Stimulated activated effector memory CD8-positive, alpha-beta T cell treated with anti-CD3 and anti-CD28 coated beads, Interleukin-12 subunit alpha, Interleukin-12 subunit beta, amount 100 ng/mL, for 72 hours (primary cell): ENCODE measurements at places on chromosomes 3 and 15.

GRCh38 chr15:101450403-101451265 lies 38.9 kb downstream of the PCSK6 start:
- no peak for DNase-seq

- no peak for DNase-seq
These were observed 352.3 kb downstream of the PTPRG start for GRCh38 chr3:61913701-61914100.

GRCh38 chr15:70242951-70243685 lies 145.4 kb upstream of the TLE3 start:
- DNase-seq, result no peak

DNA sequence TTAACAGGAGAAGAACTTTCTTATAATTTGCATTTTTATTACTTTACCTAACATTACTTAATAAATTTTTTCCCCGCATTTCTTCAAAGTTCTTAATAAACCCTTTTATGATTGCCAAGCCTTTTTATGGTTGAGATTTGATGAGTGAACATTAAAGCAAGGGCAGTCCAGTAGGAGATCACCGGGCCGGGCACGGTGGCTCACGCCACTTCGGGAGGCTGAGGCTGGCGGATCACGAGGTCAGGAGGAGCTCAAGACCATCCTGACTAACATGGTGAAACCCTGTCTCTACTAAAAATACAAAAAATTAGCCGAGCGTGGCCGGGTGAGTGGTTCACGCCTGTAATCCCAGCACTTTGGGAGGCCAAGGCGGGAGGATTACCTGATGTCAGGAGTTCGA lies 61.4 kb upstream of the TRA2B start:
- no peak for DNase-seq

GRCh38 chr3:44721231-44722102 lies 8.0 kb upstream of the ZNF501 start:
- DNase-seq, result no peak

GRCh38 chr3:143265501-143266070 lies 146.0 kb downstream of the CHST2 start:
- no peak for DNase-seq

DNA sequence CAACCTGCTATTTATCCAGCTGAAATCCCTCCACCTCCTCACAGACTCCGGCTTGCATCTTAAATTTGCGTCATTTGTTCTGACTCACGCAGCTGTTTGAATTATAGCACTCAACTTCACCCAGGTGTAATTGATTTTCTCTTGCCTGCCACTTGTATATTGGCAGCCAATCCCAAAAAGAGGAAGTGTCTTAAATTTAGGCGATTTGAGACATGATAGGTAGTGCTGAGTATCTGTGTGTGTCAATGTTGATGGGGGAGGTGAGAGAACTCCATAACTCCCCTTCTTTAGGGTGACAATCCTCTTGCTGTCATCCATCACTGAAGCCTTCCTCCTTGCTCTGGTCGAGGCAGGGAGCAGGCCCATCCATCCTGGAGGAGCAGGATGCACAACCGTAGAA lies 77.2 kb upstream of the TPRG1 start:
- DNase-seq, result no peak

- DNase-seq, result no peak
These were observed 1.1 kb downstream of the FAH start for GRCh38 chr15:80153900-80154299.

DNA sequence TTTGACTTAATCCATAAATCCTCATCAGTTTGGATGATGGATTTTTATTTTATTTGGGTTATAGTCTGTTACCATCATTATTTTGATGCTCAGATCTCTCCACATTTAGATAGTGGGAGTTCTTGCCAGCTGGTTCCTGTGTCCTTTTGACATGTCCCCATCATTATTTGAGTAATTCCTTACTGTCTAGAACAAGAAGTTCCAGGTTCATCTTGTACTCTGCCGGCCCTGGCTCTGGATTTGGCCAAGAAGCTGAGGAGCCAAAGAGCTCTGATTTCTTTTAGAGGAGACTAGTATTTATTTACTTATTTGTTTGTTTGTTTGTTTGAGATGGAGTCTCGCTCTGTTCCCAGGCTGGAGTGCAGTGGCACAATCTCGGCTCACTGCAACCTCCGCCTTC lies 54.3 kb downstream of the PTPRG start:
- DNase-seq, result no peak
